Activated T-cell treated with anti-CD3 and anti-CD28 coated beads, Interleukin-2, amount 50 U/mL, for 48 hours (primary cell): ENCODE measurements at places on chromosomes 3 and 15.

GRCh38 chr3:127779747-127780146, 42.6 kb downstream of the MGLL start:
- no peak for DNase-seq

DNA sequence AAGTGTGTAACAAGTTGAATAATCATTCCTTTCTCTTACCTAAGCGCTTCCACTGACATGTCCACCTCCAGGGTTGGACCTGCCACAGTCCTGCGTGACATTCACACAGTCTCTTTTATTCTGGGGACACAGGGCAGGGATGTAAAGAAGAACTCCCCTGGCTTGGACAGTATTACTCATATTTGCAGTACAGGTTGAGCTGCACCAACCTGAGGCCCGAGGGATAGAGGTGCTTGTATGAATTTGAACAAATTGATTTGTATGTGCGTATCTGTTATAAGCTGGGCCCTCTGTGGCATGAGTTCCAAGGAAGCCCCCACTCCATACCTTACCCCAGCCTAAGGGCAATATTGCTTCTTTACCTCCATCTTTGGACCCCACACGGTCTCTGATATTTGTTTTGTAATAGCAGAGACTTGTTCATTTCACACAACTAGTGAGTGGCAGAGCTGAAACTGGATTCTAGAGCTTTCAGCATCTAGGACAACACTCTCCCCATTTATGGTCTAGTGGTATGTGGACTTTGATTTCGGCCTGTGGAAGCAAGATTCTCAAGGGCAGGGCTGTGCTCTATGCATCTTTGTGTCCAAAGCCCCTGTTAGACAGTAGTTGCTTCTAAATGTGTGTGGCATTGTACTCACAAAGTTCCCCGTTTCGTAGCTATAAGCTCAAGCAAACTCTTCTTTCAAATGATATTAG, 39.2 kb downstream of the FAH start:
- no peak for DNase-seq

GRCh38 chr3:147816752-147817151, 407.6 kb downstream of the ZIC1 start:
- no peak for DNase-seq

- no peak for DNase-seq
Observed at GRCh38 chr15:80822256-80822655, 43.1 kb downstream of the CEMIP start.

DNA sequence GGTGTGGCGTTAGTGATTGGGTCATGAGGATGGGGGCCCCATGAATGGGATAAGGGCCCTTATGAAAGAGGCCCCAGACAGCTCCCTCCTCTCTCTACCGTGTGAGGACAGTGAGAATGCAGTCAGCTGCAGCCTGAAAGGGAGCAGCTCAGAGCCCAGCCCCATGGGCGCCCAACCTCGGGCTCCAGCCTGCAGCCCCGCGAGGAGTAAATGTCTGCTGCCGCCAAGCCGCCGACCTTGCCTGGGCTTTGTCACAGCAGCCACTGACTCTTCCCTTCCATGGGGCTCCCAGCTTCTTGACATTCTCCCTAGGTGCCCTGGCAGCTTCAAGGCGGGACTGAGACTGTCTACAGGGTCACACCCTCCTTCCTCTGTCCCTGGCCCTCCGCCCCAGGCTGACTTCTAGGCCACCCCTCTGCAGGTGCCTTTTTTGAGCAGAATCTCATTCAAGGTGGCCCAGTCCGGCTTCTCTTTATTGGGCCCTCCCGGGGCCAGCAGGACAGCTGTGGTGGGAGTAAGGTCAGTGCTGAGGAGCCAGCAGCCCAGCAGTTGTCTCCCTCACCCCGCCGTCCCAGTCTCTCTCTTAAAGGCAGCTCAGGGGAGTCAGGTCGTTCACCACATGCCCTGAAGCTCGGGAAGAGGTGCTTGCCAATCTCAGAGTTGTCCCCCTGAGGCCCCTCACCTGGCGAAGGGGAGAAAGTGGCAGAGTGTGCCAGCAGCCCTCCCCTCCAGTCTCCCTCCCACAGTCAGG, 18.7 kb upstream of the PRR20G start:
- DNase-seq: no peak

- no peak for DNase-seq
Observed at GRCh38 chr3:157333551-157333991, 103.1 kb upstream of the PTX3 start.

GRCh38 chr15:25391971-25392721, 46.7 kb downstream of the UBE3A start:
- DNase-seq: no peak

- DNase-seq: no peak
Observed at GRCh38 chr15:42604894-42605744, 29.7 kb downstream of the STARD9 start.

DNA sequence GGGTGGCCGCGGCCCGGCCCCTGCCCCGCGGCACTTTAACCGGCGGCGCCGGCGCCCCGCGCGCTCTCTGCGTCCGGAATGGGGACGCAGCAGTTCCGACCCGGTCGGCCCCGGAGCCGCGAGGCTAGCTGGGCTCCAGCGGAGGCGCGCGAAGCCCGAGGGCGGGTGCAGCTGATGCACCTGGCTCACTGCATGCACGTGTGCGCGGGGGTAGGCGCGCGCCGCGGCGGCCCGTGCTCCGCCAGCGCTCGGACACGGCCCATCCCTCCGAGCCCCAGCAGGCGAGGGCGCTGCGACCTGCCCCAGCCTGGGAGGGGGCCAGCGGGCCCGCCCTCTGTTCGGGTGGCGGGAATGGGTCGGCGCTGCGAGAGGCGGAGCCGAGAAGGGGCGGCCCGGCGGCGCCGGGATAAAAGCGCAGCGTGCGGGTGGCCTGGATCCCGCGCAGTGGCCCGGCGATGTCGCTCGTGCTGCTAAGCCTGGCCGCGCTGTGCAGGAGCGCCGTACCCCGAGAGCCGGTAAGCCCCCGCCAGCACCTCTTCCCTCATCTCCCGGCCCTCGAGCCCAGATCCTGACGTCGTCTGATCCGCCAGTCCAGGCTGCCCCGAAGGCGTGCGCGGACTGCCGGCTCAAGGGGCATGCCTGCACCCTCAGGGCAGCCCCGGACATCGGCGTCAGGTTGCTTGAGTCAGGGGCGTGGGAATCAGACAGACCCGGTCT, at the start of the genes CHDH and IL17RB:
CHDH (minus strand) TSS at position 286 of the 717 bp plus-strand sequence. CDS start 22,411 bp downstream, outside the sequence.
IL17RB (plus strand) TSS at position 435 of the 717 bp plus-strand sequence; CDS start at position 456, 21 bp downstream.
- peak; percentile 32 for DNase-seq

- DNase-seq: no peak
Observed at GRCh38 chr3:46383211-46383950, 12.6 kb downstream of the CCR5 start.
